ENCODE measurements at places on chromosomes 7 and 10.

- DNase-seq = no peak
Observed at GRCh38 chr7:75916259-75916658, 1.3 kb downstream of the POR start.

- DNase-seq = no peak
Observed at GRCh38 chr10:68099736-68100135, 9.6 kb upstream of the MYPN start.

DNA sequence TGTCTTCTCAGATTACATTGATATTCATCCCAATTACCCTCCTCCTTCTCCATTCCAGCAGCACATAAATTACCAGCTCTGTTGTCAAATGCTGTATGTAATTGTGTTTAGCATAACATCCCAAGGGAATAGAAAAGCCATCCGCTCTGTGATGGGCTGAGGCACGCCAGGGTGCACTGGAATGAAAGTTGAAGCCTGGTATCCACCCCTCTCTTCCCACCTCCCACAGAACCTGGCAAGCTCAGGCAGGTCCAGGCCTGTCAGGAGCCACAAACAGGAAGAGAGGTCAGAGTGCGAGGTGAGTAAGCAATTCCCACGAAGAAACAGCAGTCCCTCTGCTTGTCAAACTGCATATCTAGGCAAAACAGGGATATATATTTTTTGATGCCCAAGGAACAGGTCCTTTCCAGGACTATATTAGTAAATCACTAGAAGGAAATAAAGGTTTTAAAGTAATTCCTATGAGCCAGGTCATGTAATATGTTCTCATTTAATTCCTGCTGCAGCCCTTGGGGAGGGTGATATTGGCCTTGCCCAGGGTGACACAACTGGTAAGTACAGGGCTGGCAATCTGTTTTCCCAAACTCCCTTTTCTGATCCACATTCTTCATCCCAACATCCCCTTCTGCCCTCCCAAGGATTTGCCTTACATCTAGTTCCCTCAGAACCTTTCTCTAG, 155.6 kb upstream of the GHITM start:
- DNase-seq = no peak

DNA sequence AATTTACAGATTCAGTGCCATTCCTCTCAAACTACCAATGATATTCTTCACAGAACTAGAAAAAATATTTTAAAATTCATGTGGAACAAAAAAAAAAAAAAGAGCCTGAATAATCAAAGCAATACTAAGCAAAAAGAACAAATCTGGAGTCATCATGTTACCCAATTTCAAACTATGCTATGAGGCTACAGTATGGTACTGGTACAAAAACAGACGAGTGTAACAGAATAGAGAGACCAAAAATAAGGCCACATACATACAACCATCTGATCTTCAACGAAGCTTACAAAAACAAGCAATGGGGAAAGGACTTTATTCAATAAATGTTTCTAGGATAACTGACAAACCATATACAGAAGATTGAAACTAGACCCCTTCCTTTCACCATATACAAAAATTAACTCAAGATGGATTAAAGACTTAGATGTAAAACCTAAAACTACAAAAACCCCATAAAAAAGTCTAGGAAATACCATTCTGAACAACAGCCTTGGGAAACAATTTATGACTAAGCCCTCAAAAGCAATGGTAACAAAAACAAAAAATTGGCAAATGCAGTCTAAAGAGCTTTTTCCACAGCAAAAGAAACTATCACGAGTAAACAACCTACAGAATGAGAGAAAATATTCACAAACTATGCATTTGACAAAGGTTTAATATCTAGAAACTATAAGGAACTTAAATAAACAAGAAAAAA, 207.7 kb downstream of the PTN start:
- DNase-seq = no peak

- DNase-seq = no peak
Observed at GRCh38 chr10:118642228-118642627, 46.8 kb upstream of the PRLHR start.

DNA sequence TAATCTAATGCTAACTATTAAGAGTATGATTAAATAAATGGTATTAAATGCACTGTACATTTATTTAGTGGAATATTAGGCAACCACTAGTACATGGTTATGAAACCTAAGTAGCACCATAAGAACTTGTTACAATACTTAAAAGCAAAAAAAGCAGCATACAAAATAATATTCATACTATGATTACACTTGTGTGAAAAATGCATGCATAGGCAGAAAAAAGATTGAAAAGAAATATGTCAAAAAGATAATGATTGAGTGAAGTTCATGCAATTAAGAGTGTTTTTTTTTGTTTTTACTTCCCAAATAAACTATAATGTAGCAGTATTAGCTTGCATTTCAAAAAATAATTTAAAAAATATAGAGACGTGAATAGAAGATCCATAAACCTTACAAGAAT, 20.0 kb upstream of the SRI start:
- no peak for DNase-seq

DNA sequence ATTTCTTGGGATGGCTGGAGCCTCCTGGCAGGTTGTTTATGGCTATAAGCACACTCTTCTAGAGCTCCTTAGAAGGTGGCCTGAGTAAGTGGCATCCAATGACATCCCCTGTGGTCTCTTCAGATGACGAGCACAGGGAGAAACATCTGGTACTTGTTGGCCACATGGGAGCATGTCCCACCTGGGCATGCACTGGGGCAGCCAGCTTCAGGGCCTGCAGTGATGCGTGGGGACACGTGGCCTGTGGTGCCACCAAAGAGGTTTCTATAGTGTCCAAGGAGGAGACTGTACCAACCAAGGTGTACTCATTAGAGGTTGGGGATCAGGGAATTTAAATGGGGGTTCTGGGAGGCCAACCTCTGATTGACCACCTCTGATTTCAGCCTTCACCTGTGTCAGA, 125.5 kb downstream of the TRIL start:
- DNase-seq = no peak

DNA sequence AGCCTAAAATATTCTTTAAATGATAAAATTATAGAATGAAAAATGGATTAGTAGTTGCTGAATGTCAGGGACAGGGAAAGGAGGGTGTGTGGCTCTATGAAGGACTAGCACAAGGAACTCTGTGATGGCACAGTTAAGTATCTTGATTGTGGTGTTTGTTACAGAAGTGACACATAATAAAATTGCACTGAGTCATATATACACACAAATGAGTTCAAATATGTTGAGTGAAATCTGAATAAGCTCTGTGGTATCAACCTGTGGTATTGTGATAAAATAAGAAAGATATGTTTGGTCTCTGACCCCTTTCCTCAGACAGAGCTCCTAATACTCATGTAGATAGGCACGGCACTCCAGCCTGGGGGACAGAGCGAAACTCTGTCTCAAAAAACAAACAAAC, 181.5 kb upstream of the TRIM24 start:
- no peak for DNase-seq

DNA sequence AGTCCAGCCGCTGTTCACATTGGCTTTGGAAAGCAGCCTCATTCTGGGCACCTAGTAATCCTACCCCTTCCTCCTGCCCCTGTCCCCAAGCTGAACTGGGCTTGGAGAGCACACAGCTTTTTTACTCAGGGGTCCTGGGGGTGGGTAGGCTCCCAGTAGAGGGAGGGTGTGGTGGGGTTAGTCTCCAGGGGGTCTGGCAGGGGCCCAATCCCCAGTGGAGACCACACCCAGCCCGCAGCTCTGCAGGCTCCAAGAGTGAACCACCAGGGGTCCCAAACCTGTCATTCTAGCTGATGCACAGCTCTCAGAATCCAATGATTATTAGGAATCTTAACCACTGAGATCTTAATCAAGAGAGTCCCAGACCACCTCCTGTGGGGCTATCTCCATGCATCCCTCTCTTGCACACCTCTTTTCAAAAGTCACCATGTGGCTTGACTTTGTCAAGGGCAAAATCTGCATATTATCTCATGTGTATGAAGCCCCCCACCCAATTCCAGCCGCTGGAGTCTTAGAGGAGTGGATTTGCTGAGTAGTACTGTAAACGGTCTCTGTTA, 2.7 kb downstream of the HOXA11 start:
- DNase-seq = no peak

DNA sequence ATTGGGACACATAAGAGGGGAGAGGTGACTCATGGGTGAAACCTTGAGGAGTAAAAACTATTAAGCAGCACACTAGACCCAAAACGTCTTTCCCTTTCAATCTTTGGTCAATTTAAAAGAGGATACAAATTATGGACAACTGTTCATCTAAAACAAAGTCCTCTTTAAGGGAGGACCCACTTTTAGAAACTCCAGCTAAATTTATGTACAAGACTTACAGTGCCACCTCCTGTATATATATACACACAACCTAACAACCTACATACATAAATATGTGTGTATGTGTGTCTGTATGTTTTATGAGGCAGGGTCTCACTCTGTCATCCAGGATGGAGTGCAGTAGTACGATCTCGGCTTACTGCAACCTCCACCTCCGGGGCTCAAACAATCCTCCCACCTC, 18.1 kb upstream of the ZC3HAV1 start:
- no peak for DNase-seq

GRCh38 chr7:54857294-54857693, 98.3 kb upstream of the SEC61G start:
- DNase-seq = no peak

- DNase-seq = peak; percentile 60
Observed at GRCh38 chr7:107150375-107151073, 18.3 kb upstream of the HBP1 start.

DNA sequence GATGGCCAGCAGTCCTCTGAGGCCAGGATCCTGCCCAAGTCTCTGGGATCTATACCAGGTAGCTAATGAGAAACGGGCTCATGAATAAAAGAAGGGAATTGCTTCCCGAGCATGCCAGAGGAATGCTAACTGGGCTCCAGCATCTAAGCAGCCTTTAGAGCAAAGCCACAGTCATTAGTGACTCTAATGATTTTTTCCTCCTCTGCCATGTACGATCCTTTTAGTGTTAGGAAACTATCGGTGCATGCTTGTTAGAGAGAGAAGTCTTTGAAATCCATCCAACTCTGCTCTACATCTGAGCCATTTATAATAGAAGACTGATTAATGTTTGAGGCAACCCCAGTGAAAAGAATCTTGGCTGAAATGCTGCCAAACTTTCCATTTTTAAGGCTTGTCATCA, 124.9 kb upstream of the TCERG1L start:
- DNase-seq = no peak

DNA sequence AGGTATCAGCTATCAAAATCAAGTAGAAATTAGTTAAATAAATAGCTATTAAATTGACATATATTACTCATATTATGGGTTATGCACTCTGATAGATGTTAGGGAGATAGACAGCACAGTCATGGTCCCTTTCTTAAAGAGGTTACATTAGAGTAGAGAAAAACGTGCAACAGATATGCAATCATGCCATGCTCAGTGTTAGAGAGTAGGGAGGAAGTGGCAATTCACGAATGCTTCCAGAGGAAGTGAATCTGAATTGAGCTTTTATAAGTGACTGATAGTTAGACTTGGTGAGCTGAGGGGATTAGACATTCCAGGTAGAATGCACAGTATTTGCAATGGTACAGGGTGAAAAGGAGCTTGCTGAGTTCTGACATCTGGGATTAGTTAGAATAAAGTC, 349.8 kb downstream of the NXPH1 start:
- no peak for DNase-seq

DNA sequence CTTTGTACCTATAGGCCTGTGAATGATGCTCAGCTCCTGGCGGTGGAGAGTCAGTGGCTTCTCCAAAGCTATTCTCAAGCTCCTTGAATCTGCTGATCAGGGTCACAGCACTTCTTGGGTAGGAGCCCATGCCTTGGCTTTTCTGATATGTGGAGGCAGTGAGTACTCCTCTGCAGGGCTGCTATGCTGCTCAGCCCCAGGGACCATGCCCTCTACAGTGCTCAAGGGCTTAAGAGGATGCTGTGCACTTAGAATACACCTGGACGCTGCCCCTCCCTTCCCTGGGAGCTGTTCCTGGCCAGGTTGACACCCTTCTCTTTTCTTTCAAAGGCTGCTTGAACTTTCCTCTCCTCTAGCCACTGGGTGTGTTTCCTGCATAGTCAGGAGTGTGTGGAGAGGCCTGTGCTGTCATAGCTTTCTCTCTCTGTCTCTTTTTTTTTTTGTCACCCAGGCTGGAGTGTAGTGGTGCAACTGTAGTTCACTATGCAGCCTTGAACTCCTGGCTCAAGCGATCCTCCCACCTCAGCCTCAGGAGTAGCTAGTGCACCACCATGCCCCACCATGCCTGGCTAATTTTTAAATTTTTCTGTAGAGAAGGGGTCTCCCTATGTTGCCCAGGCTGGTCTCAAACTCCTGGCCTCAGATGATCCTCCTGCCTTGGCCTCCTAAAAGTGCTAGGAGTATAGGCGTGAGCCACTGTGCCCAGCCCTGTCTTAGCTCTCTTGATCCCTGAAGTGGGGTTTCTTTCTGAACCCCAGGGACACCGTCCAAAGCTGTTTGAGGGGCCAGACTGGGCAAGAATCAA, 113.9 kb downstream of the KIF20B start:
- no peak for DNase-seq

DNA sequence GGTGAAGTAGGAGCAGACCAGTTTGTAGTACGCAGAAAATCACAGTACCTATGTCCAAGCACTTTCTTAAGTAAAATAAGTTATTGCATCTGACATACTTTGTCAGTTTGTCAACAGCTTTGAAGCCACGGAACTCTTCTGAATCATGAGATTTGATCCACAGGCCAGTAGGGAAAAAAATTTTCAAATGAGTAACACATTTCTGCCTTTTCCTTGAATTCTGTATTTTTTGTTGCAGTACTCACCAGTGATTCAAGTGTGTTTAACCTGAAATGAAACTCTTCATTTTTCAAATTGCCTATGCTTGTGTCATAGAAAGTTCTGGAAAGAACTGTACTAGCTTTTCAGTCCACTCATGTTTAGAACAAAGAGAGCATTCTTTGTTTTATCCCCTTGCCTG, 337.7 kb downstream of the GATA3 start:
- no peak for DNase-seq

GRCh38 chr7:93949423-93949822, 27.9 kb downstream of the GNG11 start:
- DNase-seq = no peak

DNA sequence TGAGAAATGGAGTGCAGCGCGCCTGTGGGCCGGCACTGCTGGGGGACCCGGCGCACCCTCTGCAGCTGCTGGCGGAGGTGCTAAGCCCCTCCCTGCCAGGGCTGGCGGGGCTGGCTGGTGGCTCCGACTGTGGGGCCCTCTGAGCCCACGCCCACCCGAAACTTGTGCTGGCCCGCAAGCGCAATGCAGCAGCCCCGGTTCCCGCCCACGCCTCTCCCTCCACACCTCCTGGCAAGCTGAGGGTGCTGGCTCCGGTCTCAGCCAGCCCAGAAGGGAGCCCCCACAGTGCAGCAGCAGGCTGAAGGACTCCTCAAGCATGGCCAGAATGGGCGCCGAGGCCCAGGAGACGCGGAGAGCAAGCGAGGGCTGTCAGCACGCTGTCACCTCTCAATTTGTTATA, 1063.0 kb upstream of the AUTS2 start:
- no peak for DNase-seq

- no peak for DNase-seq
Observed at GRCh38 chr7:157558516-157558874, 221.7 kb downstream of the DNAJB6 start.

- peak; percentile 40 for DNase-seq
Observed at GRCh38 chr10:87860156-87860795, 3.1 kb downstream of the KLLN start.

GRCh38 chr7:112159351-112159750, 46.8 kb downstream of the DOCK4 start:
- DNase-seq = no peak

Data from CD4-positive, alpha-beta T cell treated with Interferon gamma for 1 hour (primary cell).